ENCODE measurements at places on chromosomes 6 and 20.

GRCh38 chr6:47413752-47414422, 63.7 kb upstream of the CD2AP start:
- DNase-seq: peak; percentile 86

DNA sequence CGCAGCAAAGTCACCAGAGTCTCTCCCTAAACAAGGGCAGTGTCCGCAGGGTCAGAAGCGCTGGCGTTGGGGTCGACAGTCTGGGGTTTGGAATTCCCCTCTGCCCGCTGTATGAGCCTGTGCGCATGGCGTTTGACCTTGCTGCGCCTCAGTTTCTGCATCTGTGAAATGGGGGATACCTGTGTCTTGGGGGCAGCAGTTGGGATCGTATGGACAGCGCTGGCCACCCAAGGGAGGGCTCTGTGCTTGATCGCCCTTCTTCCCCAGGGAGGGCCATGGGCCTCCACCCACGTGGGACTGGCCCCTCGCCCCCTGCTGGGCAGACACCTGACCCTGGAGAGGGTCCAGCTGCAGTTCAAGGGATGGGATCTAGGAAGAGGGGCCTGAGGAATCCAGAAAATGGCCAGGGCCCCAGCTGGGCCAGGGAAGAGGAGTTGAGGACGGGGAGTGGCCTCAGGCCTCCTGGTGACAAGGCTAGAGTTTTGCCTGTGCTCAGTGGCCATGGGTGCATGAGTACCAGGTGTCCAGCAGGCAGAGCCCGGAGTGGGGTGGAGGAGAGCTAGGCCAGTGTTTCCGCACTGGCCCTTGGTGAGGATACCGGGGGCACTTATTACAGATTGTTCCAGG, 26.4 kb upstream of the PHACTR3 start:
- no peak for DNase-seq

DNA sequence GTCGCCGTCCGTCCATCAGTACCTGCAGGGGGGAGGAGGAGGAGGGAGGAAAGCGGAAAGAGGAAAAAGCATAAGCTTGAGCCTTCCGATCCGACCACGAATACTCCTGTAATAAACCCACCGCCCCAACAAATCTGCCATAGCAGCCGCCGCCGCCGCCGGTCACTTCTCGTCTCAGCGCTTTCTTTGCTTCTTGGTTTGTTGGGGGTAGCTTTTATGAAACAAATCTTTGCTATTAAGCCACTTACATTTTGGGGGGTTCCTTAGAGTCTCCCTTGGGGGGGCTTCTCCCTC, 277 bp downstream of the ADGRB3 start:
- no peak for DNase-seq

GRCh38 chr6:119446609-119447008, 97.0 kb upstream of the MAN1A1 start:
- DNase-seq: no peak

DNA sequence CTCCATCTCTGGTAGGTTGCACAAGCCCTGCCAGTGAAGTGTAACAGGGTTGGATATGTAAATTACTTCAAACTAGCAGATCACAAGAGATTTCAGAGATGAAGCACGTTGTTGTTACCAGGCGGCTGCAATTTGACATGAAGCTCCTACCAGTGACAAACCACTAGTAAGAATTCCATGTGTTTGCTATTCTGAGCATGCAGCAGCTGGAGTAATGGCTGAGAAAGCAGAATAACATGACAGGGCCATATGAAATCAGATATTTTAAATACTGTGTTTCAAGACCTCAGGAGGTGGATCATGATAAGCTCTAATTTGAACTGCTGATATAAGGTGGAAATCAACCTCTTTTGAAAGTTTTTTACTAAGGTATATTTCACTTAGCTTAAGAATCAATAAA, 11.4 kb downstream of the RIN2 start:
- no peak for DNase-seq

DNA sequence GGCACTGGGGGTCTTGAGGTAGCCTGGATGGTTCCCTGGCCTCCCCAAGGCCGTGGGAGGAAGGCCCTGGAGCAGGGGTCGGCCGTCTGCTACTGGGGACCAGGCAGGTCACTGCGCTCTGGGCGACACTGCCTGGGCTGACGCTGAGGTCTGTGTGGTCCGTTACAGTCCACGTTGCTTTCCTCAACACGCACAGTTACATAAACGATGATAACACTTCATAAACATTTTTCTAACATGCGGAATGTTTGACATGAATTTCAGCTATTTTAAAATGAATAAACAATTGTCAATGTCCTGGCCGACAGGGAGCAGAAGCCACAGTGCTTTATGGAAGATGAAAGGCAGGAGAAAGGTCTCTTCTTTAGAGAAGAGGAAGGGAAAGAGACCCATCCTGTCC, 10.2 kb upstream of the RBBP8NL start:
- no peak for DNase-seq

GRCh38 chr6:125415913-125416312, 114.1 kb upstream of the HDDC2 start:
- DNase-seq: no peak

DNA sequence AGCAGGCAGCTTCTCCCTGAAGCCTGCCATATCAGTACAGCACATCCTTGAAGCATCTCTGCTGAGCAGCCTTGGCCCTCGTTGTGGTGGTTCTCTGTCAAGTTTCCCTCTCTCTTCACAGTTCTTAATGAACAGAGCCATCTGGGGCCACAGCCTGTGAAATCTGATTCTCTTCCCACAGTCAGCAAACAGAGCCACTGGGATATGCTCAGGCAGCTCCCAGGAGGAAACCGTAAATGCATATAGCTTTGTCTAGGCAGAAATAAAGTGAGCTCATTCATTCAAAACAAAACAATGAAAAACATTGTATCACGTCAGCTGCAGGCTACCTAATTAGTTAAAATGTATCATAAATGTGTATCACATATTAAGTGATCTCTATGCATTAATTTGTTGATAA, 80.3 kb downstream of the TBC1D7 start:
- DNase-seq: no peak

DNA sequence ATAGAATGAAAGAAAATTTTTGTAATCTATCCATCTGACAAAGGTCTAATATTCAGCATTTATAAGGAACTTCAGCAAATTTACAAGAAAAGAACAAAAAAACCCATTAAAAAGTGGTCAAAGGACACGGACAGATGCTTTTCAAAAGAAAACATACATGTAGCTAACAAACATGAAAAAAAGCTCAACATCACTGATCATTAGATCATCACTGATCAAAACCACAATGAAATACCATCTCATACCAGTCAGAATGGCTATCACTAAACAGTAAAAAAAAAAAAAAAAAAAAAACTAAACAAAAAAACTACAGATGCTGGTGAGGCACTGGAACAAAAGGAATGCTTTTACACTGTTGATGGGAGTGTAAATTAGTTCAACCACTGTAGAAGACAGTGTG, 837.1 kb downstream of the EPHA7 start:
- no peak for DNase-seq

DNA sequence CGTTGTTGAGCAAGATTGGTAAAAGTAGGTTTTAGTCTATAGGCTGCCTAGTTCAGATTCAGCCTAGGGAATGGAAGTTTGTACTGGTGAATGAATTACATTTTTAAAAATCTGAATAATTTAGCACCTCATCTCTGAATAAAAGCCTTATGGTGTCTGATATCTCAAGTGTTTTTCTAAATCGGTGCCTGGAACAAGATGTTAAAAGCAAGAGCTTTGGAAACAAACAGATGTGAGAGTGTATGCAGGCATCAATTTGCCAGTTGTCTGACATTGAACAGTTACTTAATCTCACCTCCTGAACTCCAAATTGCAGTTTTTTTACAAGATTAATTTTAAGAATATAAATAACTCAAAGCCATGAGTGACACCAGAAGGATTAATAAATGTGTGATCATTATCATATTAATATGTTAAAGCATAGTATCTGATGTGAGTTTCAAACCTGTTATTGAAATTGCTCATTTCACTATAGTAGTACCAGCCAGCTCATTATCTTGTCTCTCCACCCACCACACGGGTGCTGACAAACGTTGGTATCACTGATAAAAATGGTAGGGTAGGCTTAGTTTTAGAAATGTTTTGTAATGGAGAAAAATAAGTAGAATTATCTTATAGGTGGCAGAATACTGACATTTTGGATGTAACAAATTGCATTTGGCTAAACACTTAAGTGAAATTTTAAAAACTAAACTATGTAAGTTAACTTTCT, 157.3 kb downstream of the FAM83B start:
- DNase-seq: no peak

DNA sequence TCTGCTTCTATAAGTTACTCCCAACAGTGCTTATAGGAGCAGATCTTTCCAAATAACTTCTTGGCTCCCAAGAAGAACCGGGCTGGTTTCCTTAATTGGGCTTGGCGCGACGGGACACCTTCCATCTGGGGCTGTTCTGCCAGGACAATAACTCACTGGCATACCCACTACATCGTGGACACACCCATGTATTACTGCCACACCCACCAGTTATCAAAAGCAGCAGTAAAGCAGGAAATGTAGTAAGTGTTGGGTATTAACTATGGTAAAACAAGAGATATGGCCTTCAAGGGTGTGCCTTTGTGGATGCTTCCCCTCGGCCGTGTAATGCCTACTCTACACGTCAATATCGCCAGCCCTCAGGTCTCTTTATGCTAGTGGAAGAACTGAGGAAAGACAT, 24.7 kb downstream of the CNKSR3 start:
- DNase-seq: no peak

DNA sequence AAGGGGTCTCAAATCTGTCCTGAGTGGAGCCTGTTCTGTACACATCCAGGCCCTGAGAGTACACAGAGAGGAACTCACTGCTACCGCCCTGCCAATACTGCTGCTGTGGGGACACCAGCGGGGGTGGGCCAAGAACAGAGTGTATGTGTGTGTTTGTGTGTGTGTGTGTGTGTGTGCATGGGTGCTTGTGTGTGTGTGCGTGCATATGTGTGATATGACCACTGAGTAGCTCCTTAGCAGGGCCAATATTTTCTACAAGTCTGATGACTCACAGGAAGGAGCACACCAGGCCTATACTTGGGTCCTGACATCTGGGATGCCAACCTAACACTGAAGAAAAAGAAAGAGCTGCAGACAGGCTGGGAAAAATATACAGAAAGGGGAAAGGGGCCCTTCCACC, 1.4 kb downstream of the RAET1E start:
- no peak for DNase-seq

GRCh38 chr6:57102976-57103375, 13.0 kb downstream of the ZNF451 start:
- DNase-seq: no peak

DNA sequence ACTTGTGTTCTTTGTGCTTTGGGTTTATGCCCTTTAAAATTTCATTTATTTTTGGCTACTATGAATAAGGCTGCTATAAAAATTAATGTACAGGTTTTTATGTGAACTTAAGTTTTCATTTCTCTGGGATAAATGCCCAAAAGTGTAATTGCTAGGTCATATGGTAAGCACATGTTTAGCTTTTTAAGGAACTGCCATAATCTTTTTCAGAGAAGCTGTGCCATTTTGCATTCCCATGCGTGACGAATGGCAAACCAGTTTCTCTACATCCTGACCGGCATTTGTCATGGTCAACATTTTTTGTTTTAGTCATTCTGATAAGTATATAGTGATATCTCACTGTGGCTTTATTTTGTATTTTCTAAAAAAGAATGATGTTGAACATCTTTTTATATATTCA, 236.0 kb upstream of the SGK1 start:
- no peak for DNase-seq

GRCh38 chr6:169310983-169311382, 57.3 kb upstream of the THBS2 start:
- no peak for DNase-seq

DNA sequence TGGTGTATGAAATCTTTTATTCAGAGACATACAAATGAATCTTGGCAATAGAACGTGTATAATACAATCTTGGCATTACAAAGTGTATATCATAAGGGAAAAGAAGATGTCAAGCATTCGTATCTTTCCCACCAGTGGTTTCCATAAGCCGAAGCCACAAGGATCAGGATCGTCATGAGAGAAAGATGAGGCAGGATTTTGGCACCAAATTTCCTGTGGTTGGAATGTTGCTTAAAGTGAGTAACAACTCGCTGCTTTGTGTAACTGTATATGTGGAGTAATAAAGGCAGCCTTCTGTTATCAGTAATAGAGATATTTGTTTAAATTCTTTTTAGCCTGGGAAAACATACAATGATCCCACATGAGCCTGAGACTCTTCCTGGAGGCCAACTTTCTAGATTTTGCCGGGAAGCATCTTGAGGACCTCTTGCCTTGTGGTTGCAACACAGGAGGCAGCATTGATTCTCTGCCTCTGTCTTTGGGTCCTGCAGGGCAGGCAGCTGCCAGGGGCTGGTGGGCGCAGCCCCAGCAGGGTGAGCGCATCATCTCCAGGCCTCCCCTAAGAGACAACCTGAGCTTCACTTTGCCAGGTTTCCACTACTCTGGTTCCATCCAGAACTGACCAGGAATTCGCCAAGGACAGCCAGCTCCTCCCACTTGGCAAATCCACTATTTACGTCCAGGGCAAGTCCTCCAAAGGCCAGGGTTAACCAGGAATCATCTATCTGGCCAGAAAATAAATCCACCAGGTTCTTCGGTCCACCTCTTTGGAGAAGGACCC, 230.9 kb upstream of the SULF2 start:
- DNase-seq: no peak

GRCh38 chr6:111256646-111257045, 169.3 kb downstream of the SLC16A10 start:
- DNase-seq: no peak

DNA sequence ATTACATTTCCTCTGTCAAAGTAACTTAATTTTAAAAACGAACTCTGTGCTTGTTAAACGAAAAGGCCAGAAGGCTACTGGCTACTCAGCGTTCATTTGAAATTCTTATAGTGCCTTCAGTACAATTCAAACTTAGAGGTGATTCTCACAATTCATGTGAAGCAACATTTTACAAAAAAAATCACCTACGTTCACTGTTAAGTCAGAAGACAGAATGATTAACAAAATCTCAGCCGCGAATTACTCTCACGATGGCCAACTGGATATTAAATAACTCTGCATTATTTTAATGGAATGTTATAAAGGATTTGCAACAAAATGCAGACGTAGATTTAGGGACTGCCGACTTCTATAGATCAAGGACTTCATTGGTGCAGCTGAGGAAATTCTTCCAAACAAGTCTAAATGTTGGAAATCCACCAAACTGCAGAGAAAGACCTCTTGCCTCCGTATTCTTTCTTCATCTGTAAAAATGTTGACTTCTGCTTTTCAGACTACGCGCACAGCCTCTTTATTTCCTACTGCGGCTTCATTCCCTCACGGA, 1.6 kb upstream of the QKI start:
- peak; percentile 37 for DNase-seq

GRCh38 chr6:148591656-148592055, 155.2 kb upstream of the UST start:
- no peak for DNase-seq

- DNase-seq: no peak
Observed at GRCh38 chr6:55473722-55474121, 105.3 kb downstream of the HMGCLL1 start.

- DNase-seq: no peak
Observed at GRCh38 chr6:161058741-161059140, 67.2 kb downstream of the MAP3K4 start.

GRCh38 chr20:14989535-14990290, 652.3 kb upstream of the FLRT3 start:
- no peak for DNase-seq

GRCh38 chr6:35719830-35720733, 16.8 kb upstream of the ARMC12 start:
- peak; percentile 49 for DNase-seq

- no peak for DNase-seq
Observed at GRCh38 chr20:41475503-41475902, 108.9 kb upstream of the EMILIN3 start.

- peak; percentile 39 for DNase-seq
Observed at GRCh38 chr6:130697995-130698535, 129.1 kb upstream of the SMLR1 start.
